ENCODE measurements at places on chromosomes 5 and 9.

DNA sequence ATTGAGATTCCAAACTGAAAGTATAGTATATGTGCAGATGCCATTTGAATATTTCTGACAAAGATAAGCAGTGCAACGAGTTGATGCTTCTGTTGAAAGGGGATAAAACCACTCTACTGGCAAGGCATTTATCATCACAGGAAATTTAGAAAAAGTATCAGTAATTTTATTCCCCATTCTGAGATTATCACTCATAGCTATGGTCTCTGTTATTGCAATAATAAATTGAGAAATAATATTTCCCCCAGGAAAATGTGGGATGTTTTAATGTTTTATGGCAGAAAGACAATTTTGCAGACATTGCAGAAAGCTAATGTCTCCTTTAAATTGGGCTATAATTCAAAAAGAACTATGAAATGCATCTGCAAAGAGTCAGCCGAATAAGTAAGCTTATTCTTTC lies 1612.7 kb upstream of the ACO1 start:
- DNase-seq, result no peak

- no peak for DNase-seq
These were observed 23.3 kb downstream of the CSF2 start for GRCh38 chr5:132096904-132097303.

- DNase-seq, result peak; percentile 44
These were observed 144.4 kb downstream of the BNC2 start for GRCh38 chr9:16726029-16726428.

- DNase-seq, result no peak
These were observed 4.2 kb upstream of the SCGB3A1 start for GRCh38 chr5:180595381-180596114.

GRCh38 chr9:132732326-132733259 lies 62.3 kb downstream of the GTF3C4 start:
- no peak for DNase-seq

DNA sequence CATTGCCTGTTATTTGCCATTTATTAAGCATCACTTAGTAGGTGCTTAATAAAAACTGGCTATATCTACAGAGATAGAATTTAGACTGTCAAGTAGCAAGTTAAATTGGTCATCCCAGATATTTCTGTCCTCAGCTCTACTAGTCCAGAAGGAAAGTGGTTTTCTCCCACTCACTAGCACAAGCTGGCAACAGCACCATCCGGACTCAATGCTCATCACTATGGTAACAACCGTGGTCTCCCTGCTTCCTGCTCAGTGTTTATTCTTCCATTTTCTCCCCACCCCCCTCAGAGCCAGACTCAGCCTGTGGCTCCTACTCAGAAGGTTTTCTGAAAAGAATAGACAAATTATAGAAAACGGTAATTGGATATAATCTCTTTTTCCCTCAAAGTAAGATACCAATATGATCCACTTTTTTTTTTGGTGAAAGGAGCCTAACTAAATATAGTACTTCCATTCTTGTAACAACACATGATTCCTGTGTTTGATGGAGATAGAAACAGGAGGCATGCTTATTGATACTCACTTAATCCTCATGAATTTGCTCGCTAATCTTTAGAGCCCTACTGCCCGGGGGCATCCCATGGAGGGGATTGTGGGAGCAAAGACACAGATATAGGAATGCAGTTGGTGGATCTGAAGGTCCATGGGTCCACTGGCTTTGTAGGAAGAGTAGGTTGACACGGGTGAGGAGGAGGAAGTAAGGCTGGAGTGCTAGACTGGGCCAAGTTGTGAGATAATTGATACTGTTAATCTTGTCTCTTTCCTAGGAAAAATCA lies 191.4 kb downstream of the MAN2A1 start:
- no peak for DNase-seq

- no peak for DNase-seq
These were observed 129.0 kb downstream of the GABBR2 start for GRCh38 chr9:98579700-98580099.

- DNase-seq, result no peak
These were observed 5.4 kb downstream of the SRFBP1 start for GRCh38 chr5:121967187-121967586.

DNA sequence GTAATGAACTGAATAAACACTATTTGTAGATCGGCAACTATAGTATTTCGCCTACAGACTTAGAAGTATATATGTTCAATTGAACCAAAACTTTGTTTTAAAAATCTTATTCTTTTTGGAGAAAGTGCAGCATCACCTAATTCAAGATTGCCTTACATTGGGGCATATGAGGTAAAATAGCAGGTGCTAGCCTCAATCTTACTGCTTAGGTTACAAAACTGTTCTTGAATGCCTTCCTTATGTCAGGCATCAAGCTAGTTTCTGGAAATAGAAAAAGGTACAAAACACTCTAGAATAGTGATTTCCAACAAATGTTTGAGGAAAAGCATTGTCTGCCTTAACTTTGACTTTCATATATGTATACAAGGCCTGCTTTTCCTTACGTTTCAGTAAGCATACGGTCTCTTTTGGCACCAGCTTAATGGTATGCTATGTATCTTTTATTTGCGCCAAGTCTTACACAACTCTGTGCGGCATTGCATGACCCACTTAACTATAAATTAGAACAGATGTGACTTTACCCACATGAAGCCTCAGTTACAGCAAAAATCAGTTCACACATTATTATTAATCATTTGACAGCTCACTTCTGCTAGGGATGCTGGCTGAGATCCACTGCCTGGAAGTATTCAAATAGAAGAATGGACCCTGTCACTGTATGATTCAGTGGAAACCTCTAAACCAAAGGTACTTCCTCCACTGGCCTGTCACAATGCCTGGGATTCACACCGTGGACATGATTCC lies 174.1 kb downstream of the PRELID2 start:
- DNase-seq, result no peak

GRCh38 chr5:151722546-151722945 lies 35.8 kb upstream of the SPARC start:
- no peak for DNase-seq

DNA sequence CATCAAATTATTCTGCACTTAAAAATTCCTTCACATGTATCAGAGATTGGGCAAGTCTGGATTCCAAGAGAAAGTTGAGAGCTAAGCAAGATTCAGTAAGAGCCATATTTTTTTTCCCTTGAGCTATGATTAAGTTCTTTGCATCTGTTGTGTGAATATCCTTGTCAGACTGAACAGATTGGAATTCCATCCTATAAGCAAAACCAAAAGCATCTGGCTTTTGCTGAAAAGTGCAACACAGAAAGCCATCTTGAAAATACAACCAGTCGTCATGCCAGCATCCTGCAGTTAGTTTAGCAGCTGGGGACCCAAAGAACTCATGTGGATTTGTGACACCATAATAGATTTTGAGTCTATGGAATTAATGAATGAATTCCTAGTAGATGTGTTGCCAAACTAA lies 316.9 kb downstream of the MTRR start:
- DNase-seq, result no peak

DNA sequence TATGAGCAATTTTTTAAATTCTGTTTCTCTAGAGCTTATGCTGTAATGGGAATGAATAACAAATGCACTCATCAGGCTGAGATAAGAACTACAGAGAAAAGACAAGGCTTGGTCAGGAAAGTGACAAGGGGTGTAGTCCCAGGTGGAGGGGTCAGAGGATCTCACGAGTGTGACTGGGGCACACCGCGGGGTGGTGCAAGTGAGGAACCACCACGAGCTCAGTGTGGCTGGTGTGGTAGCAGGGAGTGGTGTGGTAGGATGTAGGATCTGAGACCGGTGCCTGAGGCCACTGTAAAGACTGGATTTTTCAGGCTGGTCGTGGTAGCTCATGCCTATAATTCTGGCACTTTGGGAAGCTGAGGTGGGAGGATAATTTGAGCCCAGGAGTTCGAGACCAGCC lies 9.0 kb downstream of the ANXA6 start:
- no peak for DNase-seq

DNA sequence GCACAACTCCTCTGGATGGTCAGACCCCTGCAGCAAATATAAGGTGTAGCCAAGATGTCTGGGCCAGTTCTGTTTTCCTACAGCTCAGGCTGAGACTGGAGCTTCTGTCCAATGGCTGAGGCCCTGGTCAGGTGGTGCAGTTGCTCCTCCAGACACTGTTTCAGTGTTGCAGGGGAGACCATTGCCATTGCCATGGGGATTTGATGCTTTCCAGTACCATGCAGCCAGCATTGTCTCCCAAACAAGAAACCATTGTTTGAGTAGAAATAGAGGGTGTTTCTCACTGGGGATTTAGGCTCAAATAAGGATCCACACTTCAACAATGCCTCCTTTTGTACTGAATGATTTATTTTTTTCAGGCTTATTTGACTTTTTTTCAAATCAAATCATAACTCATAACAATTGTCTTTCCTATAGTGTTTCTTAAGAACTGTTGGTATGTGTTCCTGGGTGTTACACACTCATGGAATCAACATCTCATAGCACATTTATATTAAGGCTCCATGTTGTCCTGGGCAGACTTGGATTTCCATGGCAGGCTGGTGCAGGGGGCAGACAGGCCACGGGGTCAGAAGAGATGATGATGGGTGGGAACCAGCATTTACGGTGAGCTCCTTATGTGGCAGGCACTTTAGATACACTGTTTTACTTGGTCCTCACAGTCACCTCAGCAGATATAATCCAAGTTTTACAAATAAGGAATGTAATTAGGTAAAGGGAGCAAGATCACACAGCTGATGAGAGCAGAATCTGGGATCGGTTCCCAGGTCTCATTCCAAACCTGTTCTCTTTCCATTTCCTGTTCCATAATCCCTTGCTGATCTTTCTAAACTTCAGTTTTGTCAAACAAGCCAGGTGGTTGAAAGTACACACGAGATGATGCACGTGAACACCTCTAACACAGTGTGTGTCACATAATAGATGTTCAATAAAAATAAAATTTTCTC lies 95.9 kb upstream of the GNAQ start:
- DNase-seq, result no peak

DNA sequence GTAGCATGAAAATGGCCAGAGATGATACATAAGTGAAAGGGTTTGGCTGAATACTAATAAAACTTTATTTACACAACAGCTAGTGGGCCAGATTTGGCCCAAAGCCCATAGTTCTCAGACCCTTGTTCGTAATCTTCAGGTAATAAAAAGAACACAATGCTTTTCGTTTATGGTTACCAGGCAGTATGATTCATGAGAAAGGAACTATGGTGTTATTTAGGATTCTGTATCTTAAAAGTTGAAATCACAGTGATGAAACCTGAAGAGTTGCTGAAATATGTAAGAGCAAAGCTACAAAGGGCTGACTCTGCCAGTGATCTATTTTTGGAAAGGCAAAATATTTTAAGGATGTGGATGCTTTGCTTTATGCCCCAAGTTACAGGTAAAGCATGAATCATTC lies 192.7 kb downstream of the SMC2 start:
- no peak for DNase-seq

DNA sequence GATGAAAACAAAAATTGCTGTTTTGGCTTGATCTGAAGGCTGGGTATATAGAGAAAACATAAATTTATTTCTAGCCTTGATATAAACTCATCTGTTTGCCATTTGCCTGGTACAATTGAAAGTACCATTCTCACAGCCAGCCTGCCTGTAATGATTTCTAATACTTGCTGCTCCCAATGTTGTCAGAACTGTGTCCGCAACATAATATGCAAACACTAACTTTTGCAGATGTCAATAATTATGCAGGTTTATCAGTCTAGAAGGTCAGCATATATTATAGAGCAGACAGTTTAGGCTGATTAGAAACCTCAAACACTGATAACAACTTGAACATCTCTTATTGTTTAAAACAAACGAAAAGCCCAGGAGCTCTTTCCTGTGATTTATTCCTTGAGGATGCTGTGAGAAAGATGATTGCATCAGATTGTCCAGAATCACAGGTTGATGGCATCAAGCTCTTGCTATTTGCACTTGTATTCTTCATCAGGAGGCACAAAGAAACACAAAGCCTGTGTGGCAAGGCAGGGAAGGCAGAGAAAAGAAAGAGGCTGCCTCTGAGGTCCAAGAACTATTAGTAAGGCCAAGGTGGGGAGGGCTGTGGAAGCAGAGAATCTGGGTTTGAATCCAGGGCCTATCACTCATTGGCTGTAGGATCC lies 21.4 kb upstream of the HMHB1 start:
- no peak for DNase-seq

GRCh38 chr5:91007251-91007650 lies 375.9 kb downstream of the ARRDC3 start:
- DNase-seq, result no peak

GRCh38 chr5:167530548-167530947 lies 760.9 kb upstream of the WWC1 start:
- no peak for DNase-seq

DNA sequence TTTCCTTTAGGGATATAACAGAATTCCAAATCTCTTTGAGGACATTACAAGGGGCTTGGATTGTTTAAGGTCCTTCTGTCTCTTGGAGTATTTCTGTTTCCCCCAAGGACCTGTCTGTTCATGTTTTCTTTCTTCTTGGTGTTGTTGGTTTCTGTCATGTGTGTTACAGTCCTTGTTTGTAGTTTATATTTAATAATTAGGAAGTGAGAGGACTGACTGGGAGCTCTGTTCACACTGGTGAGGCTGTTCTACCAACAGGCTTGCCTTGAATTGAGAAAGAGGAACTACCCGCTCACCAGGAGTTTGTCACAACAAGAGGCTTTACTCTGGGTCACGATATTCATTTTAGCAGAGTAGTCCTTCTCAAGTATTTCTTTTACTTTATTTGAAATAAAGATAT lies 119.2 kb upstream of the SV2C start:
- no peak for DNase-seq

- DNase-seq, result no peak
These were observed 570.6 kb downstream of the EFNA5 start for GRCh38 chr5:107100121-107100520.

GRCh38 chr5:65663804-65664521 lies 39.1 kb downstream of the SHLD3 start:
- DNase-seq, result no peak

GRCh38 chr9:124257070-124257843 lies 492 bp upstream of the NEK6 start:
- no peak for DNase-seq

DNA sequence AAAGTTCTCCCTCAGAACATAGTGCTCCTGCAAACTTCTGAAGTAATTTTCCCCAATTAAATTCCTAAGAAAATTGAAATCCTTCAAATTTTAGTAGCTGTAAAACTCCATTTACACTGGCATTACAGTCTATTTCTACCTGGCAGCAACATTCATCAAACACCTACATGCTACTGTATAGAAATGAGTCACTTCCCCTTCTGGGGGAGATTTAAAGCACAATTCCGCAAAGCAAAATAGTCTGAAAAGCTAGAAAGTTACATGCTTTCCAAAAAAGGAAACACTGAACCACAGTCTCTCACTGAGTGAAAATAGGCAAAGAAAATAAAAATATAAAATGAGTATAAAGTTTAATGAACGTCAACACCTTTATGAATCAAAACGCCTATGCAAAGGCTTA lies 43.3 kb downstream of the MCTP1 start:
- DNase-seq, result no peak

GRCh38 chr9:68545033-68545705 lies 4.5 kb upstream of the TMEM252 start:
- DNase-seq, result no peak

DNA sequence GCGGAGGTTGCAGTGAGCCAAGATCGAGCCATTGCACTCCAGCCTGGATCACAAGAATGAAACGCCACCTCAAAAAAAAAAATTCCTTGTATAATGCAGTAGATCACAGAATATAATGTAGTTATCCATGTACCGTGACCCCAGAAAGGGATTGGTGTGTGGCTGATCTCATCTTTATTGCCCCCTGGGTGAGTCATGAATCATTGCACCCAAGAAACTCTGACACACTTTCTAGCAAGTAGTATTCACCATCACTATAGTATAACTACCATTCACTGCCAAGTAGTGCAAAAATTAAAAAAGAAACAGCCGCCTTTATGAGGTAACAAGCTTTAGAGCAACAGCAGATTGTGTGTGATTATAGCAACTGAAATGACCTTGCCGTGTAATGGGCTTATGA lies 23.7 kb upstream of the ANKH start:
- no peak for DNase-seq

- DNase-seq, result no peak
These were observed 809 bp downstream of the MCCC2 start for GRCh38 chr5:71587766-71588532.

All from right renal pelvis (tissue), 4 donors.